ENCODE measurements at places on chromosomes 6 and 20.

- DNase-seq: peak; percentile 71
These were observed 20.3 kb downstream of the TTBK1 start for GRCh38 chr6:43263314-43264178.

DNA sequence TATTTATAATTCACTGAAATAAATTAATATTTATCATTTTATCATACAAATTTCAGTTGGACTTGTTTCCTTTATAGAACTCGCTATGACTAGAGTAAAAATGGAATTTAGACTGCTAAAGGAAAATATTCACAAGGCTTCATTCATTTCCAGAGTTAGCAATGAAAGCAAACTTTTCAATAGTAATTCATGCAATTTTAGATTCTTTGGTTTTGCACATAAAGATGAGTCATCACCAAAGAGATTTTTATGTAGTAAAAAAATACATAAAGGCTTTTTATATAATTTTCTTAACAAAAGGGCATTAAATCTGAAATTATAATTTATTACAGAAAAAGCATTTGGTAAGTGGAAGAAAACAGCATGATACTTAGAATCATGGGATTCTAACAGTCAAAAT is 37.2 kb upstream of the STXBP5 start:
- DNase-seq: no peak

GRCh38 chr6:159311618-159312017 is 142.4 kb downstream of the FNDC1 start:
- DNase-seq: no peak

- no peak for DNase-seq
These were observed 338 bp downstream of the SRXN1 start for GRCh38 chr20:652615-653109.

DNA sequence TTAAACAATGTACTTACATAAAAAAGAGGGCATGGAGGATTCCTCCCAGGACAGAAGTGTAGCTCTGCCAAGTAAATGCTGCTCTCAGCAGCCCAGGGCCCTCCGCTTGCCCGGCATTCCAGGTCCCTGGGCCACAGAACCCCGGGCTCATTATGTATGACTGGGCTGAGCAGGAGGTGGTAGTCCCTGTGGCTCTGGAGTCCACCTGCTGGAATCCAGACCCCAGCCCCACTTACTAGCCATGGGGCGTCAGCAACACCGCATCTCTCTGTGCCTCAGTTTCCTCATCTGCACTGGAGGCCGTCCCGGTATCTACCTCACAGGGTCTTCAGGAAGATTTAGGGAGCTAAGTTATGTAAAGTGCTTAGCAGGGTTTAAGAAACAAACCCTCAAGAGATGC is 55.4 kb downstream of the PSMG4 start:
- DNase-seq: no peak

GRCh38 chr6:137033828-137034227 is 10.9 kb downstream of the IL20RA start:
- DNase-seq: peak; percentile 88

DNA sequence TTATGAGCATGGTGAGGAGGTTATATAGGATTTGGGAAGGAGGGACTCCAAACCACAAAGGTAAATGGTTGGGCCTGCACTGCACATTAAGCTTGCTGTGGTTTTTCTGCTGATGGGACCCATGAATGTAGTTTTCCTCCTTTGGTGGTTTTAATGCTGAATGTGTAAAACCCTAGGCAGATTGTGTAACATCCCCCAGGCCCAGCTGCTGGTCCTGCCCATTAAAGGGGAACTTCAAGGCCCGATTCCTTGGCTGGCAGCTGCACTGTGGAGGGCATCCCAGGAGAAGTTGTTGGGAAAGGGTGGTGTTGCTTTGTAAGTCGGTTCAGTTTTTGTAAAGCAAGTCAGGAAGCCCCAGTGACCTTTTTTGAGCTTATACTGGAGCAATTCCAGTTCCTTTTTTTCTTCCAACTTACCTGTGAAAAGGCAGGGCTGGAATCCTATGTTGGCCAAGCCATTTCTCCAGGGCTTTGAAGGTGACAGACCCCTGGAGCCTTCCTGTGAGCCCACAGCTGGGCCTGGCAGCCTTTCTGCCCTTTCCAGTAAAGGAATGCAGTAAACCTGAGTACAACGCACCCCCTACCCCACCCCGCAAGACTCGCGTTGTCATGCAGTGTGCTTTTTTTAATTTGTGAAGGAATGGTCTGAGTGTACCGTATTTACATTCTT is 43.1 kb upstream of the NAA20 start:
- DNase-seq: peak; percentile 67
